D721Med (cell line): ENCODE measurements at places on chromosomes 3 and 15.

GRCh38 chr15:83685916-83686332 lies 32.0 kb downstream of the ADAMTSL3 start:
- DNase-seq: no peak

GRCh38 chr15:40832903-40833302 lies 4.4 kb upstream of the PPP1R14D start:
- no peak for DNase-seq

DNA sequence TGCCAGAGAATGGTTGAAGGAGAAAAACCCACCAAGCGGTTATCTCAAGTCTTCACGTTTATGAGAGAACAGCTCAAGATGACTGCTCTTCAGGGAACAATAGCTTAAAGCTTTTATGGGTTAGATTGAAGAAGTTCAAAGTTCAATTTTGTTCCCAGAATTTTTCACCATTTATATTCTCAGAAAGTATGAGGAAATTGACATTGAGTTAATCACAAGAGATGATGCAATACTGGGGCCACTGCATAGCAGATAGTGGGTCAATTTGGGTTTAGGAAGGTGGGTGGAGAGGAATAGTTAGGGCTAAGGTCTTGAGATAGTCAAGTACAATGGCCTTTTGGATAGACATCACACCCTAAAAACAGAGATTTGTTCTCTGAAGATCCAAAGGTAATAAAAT lies 539.3 kb downstream of the SQOR start:
- no peak for DNase-seq

DNA sequence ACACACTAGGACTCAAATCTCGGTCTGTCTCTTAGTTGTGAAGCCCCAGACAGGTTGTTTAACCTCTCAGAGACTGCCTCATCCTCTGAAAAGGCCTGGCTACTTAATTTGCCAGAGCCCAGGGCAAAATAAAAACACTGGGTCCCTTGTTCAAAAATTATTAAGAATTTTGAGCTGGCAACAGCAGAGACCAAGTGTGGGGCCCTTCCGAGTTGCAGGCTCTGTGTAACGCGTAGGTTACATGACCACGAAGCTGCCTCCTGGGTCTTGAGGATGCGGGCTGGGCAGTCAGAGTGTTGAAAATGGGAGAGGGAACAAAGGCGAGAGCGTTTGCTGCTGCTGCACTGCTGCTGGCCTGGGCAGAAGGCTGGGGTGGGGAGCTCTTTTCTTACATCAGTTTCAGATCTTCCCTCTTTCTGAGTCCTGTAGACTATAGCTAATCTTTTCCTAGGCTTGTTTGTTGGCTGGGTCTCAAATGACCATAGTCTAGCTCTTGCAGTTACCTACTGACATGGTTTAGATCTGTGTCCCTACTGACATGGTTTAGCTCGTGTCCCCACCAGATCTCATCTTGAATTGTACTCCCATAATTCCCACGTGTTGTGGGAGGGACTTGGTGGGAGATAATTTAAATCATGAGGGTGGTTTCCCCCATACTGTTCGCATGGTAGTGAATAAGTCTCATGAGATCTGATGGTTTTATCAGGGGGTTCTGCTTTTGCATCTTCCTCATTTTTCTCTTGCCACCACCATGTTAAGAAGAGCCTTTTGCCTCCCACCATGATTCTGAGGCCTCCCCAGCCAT lies 49.9 kb downstream of the CLEC3B start:
- no peak for DNase-seq

GRCh38 chr3:116260491-116260890 lies 184.8 kb downstream of the LSAMP start:
- DNase-seq: peak; percentile 15

DNA sequence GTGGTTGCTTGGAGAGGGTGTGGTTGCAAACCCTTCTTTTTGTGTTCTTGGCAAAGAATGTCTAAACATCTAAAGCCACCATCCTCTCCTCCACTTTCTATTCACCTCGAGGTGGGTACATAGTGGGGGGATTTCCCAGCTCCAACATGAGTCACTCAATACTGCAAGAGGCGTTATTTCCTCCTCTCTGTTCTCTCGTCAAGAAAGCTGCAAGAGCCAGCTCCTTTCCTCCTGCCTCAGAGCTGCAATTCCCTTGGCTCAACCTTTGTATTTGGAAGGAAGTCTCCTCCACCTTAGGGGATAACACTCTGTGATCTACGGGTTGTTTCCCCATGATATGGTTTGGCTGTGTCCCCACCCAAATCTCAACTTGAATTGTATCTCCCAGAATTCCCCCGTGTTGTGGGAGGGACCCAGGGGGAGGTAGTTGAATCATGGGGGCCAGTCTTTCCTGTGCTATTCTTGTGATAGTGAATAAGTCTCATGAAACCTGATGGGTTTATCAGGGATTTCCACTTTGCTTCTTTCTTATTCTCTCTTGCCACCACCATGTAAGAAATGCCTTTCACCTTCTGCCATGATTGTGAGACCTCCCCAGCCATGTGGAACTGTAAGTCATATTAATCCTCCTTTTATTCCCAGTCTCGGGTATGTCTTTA lies 138.4 kb downstream of the PLCL2 start:
- DNase-seq: no peak

DNA sequence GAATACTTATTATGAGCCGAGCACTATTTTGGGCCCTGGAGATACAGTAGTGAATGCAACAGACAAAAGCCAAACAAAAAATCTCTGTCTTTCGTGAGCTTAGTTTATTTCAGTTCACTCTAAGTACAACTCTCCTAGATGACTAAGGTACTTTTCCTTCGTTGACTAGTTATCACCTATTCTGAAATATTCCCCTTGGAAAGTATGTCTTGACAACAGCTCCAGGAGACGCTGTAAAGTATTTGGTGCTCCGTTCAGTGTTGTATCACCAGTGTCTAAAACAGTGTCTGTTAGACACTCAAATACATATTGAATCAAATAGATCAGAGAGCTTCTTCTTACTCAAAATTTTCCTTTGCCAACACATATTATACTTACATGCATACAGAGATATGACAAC lies 119.6 kb downstream of the TFDP2 start:
- no peak for DNase-seq
